ENCODE measurements at places on chromosomes 12 and 14.

DNA sequence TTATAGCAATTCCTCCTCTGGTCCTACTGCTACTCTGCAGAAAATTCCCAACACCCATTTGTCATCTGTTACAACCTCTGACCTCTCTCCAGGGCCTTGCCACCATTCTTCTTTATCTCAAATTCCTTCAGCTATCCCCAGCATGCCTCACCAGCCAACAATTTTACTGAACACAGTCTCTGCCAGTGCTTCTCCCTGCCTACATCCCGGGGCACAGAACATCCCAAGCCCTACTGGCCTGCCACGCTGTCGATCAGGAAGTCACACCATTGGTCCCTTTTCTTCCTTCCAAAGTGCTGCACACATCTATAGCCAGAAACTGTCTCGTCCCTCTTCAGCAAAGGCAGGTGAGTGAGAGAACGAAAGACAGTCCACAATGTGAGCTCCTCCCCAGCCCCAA lies 122.1 kb downstream of the TTLL5 start:
- no peak for DNase-seq

DNA sequence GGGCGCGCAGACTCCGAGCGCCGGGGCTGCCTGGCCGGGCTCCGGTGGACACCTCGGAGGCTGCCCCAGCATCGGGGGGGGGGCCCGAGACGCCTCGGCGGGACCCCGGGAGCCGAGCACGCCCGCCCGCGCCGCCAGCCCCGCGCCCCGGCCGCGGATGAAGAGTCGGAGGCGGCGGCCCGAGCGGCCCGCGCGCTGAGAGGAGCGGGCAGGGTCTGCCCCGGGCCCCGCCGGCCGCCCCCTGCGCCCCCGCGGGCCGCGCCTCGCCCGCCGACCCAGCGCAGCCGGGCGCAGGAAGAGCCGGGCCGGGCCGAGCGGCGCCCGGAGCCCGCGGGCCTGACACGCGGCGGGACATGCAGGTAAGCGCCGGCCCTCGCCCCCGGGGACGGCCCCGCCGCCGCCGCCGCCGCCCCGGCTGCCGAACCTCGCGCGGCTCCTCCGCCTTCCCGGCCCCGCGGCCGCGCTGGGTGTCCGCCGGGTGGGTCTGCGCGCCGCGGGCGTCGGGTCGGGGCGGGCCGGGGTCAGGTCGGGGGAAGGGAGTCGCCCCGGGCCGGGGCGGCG lies 63.7 kb downstream of the FBXL14 start:
- DNase-seq: no peak

DNA sequence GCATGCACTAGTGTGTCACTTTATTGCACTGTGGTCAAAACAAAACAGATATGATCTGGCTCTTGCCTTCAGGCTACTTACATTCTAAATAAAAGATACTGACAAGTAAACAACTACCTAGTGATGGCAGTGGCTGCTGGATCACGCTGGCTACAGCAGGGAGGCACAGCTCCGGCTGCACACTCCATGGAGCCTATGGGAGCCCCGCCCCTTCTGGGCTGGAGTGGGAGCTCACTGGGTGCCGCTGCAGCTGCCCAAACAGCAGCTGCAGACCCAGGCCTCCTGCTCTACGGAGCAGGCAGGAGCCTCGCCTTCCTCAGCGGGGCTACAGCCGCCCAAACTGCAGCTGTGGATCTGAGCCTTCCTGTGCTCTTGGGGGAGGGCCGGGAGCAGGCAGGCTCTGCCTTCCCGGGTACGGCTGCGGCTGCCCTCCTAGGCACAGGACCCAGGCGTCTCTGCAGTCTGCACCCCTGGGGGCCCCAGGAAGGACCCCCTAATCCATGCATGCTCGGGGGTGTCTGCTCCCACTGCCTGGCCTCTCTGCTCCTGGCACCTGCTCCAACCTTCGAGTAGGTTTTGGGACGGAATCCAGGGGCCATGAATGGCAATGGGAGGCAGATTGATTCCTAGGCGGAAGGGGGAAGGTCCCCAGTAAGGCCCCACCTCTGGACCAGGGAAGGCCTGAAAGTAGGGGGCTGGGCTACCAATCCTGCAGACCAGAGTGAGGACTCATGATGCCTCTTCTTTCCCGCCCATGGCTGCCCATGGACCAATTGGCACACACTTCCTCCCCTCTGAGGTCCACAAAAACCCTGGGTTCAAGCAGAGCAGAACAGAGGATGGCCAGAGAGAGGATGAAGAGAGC lies 253.1 kb downstream of the ANO6 start:
- DNase-seq: no peak

- DNase-seq: no peak
These were observed 25.6 kb upstream of the CHPT1 start for GRCh38 chr12:101671833-101672232.

DNA sequence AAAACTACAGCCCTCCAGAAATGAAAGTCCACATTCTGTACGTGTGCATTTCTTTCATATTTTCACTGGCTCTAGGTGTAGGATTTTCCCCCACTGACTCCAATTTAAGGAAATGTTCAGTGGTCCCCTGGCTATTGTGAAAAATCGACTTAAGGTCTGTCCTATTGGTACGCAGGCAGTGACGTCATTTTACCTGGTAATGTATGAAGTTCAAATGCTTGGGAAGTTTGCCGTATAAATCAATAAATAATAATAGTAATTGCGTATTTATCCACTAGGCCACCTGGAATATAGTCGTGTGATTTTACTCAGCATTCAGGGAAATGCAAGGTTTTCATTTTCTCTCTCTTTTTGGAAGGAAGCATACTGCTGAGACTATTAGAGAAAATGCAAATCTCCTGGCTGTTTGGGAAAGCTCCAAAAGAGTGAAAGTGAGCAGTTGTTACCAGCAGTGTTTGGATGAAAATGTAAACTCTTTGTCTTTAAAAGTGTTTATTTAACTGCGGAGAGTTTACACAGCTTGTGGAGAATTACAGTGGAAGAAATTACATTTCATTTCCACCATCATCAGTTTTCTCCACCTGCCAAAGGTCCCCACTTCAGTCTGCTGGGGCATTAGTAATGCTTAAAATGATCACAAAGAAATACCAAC lies 107.0 kb downstream of the EXOC5 start:
- DNase-seq: no peak

DNA sequence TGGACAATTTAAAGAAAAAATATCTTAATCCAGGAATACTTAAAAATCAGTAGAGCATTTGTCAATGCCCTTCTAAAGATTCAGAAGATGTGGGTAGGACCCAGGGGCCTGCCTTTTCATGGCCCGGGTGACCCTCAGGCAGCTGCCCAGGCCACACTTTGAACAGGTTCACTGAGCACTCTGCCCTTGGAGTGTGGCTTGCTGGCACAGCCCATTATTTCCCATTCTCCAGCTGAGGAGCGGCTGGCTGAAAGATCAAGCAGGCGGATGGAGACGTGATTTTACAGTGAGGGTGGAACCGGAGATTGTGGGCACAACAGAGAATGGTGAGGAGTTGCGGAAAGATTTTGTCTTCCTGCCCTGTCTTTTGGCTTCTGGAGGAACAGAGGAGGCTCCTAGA lies 7.1 kb upstream of the PRPH start:
- DNase-seq: no peak

GRCh38 chr12:120662879-120663278 lies 22.5 kb downstream of the CABP1 start:
- no peak for DNase-seq
